ENCODE measurements at places on chromosomes 11 and 22.

DNA sequence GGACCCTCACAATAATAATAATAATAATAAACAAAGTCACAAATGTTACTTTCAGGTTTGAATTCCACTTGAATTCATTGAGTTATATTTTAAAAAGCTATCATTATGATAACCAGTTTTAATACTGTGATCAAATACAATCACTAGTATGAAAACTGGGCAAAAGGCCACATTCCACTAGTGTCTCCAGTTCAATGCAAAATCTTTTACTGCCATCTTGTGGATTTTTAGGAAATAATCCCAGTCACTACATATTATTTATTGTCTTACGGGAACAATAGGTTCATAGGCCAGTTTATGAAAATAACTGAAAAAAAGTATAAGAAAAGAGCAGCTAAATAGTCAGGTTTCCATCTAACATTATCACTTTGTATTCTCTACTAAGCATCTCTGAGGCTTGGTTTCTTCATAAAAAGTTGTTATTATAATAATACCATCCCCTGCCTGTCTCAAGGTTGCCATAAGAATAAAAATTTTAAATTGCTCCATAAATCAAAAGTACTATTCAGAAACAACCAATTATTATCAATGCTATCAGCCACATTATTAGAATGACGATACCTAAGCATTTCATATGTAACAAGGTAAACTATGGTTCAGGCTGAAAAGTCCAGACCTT, 533.9 kb upstream of the CCDC90B start:
- DNase-seq: no peak

GRCh38 chr11:119472856-119473222, 49.9 kb upstream of the THY1 start:
- no peak for DNase-seq

- DNase-seq: no peak
Observed at GRCh38 chr11:122220321-122220720, 104.3 kb upstream of the BLID start.

DNA sequence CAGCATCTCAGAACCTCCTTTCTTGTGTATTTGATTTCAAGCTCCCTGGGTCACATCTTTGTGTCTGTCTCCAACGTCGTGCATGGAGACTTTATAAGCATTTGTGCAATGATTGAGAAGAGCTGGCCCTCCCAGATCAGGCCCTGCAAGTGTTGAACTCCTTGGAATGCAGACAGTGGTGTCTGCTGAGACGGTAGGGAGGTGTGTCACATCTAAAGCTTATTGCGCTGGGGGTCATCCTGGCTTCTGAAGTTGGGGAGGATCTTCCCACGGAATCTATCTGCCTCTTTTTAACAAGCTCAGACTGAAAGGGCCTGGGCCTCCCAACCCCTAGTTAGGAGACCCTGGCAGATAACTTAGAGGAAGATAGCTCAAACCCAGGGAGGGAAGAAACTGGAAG, 6.7 kb downstream of the APLNR start:
- no peak for DNase-seq

DNA sequence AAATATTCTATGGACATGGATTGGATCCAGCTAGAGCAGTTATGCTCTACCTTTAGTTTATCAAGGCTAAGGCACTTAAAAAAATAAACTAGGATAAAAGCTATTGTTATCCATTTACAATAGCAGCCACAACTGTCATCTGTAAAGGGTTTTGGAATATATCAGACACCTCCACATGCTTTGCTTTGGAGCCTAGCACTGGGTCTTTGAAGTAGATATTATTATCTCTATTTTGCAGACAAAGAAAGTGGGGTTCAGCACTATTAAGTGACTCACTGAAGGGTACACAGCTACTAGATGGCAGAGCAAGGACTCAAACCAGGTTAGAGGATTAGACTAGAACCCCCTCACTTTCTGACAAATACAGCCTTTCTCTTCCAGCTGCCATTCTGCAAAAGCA, 82.0 kb downstream of the KCNJ1 start:
- DNase-seq: no peak

DNA sequence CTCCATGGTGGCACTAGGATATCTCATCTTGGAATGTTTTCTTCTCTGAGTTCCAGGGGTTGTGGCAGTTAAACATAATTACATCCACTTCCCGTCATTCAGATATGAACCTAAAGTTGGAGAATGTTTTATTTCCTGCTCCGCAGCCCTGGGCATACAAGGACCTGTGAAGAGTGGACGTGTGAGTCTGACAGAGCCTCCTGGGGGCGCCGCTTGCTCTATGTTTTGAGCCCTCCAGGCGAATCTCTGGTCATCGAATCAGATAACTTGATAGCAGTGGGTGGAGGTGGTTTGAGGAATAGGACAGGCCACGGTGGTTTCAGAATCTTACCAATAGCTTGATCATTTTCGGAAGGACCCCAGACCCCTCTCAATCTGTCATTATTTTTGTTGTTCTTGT, 174.2 kb downstream of the NTM start:
- no peak for DNase-seq

- no peak for DNase-seq
Observed at GRCh38 chr11:27349919-27350318, 13.1 kb downstream of the CCDC34 start.

DNA sequence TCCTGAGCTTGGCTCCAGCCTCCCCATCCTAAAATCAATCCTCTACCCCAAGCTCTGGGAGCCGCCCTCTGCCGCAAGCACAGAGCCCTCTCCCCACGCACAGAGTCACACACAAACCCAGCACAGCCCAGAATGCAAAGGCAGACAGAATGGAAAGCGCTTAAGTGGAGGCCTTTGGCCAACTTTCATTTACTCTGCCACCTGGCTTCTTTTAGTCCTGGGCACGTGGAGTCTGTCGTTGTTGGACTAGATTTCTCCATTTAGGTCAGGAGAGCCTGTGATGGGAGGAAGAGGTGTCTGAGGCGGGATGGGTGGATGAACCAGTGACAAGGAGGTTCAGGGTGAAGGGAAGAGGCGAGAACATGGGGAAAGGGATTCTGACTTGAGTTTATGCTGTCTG, 191.7 kb downstream of the DSCAML1 start:
- no peak for DNase-seq

DNA sequence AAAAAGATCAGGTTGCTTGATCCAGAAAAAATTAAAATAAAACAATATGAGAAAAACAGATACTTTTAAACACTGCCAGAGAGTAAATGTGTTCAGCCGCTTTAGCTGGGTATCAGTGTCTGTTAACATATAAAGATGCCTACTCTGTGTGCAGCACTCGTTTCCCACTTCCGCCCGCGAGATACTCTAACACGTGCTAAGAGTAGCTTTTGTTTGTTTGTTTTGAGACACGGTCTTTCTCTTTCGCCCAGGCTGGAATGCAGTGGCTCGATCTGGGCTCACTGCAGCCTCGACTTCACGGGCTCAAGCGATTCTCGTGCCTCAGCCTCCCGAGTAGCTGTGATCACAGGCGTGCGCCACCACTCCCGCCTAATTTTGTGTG, 531 bp upstream of the MEN1 start:
- DNase-seq: no peak

- DNase-seq: no peak
Observed at GRCh38 chr11:11281626-11282025, 71.4 kb downstream of the CSNK2A3 start.

GRCh38 chr11:67585911-67586310, 2.3 kb downstream of the GSTP1 start:
- no peak for DNase-seq

GRCh38 chr22:25182131-25183110, 17.2 kb upstream of the CRYBB3 start:
- no peak for DNase-seq

DNA sequence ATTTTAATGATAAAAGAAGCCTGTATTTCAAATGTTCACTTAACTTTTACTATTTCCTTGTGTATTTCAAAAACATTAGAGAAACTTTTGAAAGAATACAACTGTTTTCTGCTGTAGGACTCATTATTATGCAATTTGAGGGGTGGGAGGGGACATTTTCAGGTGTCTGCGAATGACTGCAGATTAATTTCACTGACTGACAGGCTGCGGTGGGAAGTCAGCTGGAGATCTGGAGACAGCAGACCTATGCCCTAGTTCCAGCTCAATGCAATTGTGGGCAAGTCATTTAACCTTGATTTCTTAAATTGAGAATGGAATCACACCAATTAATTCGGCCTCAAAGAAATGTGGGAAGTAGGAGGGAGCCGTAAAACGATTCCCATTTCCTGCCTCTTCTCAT, 128.7 kb downstream of the ARL14EP start:
- DNase-seq: no peak

GRCh38 chr22:17772249-17772957, 1.9 kb downstream of the BID start:
- no peak for DNase-seq

DNA sequence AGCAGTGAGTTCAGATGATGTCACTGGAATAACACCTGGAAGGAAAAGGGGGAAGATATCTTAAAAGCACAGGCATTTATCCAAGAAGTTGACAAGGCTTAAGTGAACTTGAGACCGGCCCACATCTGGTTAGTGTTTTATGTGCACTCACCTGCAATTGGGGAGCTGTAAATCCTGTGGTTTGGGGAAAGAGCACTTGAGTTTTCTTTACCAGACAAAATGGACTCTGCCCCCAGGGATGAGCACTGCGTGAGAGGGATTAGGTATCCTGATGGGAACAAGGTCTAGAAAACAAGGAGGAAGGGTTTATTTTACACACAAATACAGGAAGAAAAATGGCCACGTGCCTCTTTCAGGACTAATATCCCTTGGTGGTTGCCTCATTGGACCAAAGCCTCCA, 15.2 kb downstream of the E2F8 start:
- no peak for DNase-seq

DNA sequence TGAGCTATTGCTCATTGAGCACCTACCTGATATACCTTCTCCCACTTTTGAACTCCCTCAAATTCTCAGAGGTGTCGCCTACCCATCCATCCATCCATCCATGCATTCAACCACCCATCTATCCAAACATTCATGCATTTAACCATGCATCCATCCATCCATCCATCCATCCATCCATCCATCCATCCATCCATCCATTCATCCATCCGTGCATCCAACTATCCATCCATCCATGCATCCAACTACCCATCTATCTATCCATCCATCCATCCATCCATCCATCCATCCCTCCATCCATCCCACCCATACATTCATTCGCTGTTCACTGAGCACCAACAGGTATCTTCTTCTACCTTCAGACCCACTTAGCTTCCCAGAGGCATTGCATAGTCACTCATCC, 342.8 kb downstream of the CTTN start:
- DNase-seq: no peak

GRCh38 chr22:39933741-39934140, 26.5 kb upstream of the TMA7B start:
- DNase-seq: no peak

DNA sequence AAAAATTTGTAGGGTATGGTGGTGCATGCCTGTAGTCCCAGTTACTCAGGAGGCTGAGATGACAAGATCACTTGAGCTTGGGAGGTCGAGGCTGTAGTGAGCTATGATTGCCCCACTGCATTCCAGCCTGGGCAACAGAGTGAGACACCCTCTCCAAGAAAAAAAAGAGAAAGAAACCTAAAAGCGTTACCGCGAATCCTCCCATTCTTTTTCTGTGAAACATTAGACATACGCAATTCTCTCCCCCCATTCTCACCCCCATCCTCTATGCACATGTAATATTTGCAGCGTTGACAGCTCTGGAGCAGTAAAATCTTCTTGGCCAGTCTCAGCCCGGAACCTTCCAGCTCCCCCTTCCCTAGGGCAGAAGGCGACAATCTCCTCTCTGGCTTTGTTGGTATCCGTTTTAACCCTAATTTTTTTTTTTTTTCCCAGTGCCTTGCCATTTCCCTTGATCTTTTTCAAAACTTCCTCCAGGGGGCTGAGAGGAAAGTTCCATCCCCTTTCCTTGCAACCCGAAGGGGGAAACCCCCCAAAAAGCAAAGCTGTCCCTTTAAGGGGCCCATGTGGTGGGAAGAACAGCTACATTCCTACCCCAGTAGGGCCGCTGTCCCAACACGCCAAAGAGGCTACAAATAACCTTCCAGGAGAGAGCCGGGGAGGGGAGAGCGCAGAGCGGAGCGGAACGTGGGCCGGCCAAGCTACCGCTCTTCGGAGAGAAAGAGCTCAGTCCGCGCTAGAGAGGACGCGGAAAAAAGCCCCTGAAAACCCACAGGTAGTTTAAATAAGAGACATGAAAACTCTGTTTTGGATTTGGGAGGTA, 1.9 kb downstream of the LRP4 start:
- DNase-seq: no peak

DNA sequence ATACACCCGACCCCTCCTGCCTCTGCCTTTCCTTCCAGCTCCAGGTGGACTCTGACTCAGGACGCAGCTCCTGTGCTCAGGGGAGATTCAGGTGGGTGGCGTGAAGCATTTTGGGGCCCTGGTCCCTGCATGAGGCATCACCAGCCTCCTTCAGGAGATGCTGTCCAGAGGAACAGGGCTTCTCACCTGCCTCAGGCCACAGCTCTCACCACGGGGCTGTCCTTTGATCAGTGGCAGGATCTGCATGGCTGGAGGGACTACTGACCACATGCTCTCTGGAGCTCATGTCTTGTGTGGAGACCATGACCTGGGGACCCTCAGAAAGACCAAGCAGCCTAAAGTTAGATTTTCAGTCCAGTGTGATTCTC, 58.8 kb downstream of the GGTLC2 start:
- no peak for DNase-seq

GRCh38 chr11:79406376-79406775, 34.5 kb downstream of the TENM4 start:
- no peak for DNase-seq

GRCh38 chr11:16406226-16406625, 49.9 kb upstream of the SOX6 start:
- DNase-seq: no peak

DNA sequence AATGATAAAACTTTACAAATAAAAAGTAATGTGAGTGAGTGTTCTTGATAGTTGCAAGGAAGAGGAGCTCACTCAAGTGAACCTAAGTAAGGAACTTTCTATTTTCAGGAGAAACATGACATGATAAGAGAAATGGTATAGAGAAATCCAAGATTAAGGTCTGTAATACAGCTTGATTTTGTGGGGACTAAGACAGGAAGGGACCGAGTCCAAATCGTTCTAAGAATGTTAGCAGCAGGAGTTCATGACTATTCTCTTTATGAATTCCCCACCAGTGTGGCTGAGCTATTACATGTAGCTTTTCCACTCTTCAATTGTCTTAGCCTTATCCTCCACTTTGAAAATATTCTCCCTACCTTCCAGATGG, 698.6 kb upstream of the ARHGAP42 start:
- no peak for DNase-seq

DNA sequence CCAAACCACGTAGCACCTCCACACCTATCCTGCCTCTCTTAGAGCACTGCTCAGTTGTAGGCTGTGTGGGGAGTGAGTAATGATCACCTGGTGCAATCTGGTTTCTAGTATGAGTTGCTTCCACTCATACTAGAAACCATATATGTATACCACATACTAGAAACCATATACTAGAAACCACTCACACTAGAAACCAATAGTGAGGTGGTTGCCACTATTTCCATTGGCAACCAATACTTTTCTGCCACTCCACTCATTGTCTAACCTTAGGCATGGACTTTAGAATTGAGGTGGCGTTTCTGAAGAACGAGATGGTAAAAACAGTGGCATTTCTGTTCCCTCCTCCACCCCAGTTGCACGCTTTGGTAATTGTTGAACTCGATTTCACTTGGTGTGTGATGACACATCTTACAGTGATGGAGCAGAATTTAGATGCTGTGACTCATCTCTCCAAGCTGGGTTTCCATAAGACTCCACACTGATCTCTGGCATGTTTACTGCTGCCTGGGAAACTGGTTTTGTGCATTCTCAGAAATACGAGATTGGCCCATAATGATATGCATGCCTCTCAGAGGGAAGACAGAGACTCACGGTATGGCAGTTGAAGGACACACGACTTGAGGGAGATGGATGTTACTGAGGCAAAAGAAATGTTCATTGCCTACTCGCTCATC, 82.9 kb downstream of the KIRREL3 start:
- no peak for DNase-seq

- no peak for DNase-seq
Observed at GRCh38 chr11:76800466-76801200, 17.5 kb downstream of the TSKU start.
